SW480 (cell line): ENCODE measurements at places on chromosomes 12 and 14.

- no peak for DNase-seq
Observed at GRCh38 chr14:22010545-22011252, 337.1 kb upstream of the OR4E1 start.

DNA sequence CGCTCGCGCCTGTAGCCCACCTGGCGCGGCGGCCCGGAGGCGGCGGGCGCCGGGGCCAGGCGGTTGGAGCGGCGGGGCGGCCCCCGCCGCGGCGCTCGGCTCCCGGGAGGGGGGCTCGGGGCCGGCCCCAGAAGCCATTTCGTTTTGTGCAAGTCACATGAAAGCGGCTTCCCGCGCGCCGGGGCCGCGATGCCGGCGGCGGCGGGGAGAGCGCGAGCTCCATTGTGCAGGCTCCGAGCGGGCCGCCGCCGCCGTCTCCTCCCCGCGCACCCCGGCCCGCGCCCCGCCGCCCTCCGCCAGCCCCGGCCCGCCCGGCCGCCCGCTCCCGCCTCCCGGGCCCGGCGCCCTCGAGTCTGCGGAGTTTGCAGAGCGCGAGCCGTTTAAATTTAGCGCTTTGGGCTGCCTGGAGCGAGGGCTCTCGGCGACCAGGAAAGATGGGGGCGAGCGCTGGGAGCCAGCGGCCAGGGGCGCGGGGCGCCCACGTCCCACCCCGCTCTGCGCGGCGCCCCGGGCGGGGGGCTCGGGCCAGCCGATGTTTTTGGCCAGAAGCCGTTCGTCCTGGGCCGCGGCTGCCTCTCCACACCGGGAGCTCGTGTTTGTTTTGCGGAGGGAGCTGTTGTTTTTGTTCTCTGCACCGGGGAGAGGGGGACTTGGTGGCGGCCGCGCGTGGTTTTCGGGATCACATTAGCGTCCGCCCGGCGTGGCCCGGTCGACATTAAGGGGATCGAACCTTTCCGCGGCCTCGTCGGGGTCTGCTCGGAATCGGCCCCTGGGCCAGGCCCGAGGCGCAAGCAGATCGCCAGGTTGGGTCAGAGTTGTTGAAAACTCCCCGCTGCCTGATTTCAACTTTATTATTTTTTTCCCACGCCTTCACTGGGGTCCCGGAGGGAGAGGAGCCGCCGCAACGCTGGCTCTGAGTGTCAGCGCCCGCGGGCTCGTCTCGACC is 982 bp downstream of the BCL7A start:
- DNase-seq = no peak

DNA sequence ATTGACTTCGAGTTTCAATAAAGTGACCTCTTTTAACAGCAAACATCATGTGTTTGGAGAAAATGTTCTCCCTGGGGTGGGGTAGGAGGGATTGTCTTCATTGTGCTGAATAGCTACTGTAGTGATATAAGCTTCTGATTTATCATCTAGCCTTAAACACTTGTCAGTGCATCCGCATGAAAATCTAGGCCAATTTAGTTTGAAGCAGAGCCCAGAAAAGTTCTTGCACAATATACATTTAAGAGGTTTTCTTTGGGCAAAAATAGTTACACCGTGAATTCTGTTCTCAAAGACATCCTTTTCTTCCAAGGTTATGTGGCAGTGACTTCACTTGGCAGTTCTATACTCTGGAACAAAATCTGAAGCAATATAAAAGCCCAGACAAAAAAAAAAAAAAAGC is 136.0 kb upstream of the IFNG-AS1 start:
- DNase-seq = no peak

DNA sequence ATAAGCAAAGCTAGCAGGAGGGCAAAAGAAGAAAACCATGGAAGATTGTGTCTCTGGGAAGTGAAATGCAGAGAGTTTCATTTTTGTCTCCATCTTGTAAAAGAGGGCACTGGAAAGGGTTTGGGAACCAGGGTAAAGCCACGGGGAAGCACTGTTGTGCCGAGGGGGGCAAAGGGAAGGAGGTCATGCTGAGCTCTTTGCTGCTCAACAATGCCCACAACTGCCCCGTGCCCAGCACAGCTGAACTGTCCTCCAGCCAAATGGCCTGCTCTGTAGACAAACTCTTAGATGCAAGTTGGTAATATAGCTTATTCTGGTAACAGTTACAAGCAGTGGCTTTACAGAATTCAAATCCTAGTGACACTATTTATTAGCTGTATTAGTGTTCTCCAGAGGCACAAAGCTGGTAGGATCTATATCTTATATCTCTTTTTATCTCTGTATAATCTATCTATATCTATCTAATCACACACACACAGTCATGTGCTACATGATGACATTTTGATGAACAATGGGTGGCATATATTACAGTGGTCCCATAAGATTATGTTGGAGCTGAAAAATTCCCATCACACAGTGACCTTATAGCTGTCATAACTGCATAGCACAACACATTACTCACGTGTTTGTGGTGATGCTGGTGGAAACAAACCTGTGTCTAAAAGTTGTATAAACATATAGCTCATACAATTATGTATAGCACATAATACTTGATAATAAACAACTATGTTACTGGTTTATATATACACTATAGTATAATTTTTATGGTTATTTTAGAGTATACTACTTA is 203.4 kb upstream of the DDHD1 start:
- DNase-seq = no peak

DNA sequence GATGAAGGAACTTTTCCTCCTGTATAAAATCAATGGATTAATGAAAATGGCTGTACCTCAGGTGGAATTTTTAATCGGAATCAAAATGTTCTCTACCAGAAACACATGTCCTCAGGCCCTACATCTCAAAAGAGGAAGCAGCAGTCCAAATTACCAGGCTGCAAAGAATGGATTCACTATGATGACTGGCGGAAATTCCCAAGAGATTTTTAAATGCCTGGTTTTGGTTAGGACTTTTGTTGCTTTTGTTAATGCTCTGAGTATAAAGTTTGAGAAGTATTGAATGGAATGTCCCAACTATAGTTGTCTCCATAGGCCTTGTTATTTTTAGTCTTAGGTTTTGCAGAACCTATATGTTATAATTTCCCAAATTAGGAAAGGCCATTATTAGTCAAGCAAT is 11.2 kb upstream of the IFNG start:
- no peak for DNase-seq

GRCh38 chr12:16564675-16565074 is 41.3 kb downstream of the LMO3 start:
- DNase-seq = no peak

DNA sequence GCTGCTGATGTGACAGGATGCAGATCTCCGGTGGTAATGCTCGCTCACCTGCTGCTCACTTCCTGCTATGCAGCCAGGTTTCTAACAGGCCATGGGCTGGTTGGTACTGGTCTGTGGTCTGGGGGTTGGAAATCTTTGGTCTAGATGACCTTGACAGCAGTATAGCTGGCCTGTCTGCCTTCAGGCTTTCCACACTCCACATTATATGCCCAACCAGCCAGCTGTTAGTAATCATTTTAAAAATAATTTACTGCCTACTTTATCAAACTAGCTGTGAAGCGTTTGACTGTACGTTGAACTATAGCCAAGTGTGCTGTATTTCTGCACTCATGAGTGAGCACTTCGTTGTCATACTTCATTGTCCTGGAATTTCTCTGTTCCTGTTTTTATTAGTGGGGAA is 424.0 kb upstream of the GARIN6 start:
- no peak for DNase-seq

DNA sequence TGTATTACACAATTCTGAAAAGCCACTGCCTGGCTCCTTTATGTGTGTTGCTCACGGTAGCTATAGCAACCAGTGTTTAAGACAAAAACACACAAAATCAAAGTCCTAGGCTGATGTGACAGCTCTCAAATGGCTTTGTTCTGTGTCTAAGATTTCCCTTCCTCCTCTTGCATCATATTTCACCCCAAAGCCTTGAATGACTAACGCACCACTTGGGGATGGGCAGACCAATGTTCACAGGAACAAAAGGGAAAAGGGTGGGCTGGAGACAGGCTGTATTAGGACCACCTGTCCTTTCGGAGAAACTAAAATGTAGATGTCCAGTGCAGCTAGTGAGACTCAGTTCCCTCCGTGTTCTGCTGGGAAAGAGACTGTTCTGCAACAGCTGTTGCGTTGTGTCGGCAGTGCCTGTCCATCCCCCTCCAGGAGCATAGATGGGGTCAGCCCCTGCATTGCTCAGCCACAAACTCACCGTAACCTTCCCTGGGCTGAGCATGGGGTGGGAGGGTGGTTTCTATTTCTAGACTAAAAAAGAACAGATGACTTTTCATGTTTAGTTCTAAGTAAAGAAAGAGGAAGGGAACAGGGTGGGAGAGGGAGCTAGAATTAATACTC is 26.8 kb upstream of the DAAM1 start:
- DNase-seq = peak; percentile 28

DNA sequence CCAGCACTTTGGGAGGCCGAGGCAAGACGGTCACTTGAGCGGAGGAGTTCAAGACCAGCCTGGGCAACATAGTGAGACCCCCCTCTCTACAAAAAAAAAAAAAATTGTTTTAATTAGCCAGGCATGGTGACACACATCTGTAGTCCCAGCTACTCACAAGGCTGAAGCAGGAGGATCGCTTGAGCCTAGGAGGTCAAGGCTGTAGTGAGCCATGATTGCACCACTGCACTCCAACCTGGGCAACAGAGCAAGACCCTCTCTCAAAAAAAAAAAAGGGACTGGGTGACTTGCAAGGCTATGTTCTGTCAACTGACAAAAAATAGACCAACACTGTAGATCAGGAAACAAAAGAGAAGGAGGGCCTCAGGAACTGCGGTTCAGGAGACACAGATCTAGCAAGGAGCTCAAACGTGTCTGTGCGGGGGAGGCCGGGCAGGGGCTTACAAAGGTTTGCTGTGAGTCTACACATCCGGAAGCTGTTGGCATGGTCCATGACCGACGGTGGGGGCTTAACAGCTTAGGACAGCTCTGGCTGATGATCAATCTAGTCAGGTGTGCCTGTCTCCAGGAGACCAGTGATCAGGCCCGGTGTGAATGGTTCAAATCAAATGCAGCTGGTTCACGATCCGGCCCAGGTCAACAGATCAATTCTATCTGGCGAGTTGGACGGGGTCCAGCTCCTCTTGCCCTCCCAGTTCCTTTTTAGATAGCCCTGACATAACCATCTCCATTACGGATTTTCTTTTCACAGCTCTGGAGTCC is 31.7 kb upstream of the INF2 start:
- no peak for DNase-seq

DNA sequence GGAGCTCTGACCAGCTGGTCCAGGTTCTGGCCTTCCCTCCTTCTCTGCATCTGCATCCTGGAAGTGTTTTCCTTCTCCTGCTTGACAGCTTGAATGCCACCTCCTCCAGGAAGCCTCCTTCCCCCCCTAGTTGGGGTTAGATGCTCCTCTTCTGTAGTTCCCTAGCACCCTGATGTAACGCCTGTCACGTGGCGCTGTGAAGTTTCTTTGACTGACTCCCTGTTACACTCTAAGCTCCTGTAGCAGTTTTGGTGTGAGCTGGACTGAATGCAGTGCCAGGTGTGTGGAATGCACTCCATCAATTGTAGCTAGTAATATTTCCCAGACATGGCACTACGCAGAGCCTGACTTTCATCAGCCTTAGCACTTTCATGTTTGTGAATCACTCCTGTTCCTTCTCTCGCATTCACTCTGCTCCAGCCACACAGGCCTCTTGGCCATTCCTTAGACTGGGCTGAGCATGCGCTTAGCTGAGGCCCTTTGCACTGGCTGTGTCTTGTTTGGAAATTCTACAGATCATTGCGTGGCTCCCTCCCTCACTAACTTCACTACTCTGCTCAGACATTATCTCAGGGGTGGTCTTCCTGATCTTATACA is 2.1 kb upstream of the FAIM2 start:
- no peak for DNase-seq

DNA sequence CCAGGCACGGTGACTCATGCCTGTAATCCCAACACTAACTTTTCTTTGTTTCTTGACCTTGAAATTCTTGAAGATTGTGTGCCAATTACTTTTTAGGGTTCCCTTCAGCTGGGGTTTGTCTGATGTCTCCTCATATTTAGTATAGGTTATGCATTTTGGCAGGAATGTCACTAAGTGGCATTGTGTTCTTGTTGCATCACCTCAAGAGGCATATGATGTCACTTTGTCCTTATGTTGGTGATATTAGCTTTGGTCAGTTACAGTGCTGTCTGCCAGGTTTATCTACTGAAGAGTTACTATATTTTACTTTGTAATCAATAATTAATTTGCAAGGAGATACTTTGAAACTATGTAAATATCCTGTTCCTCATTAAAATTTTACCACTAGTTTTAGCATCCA is 61.0 kb upstream of the BTG1 start:
- peak; percentile 21 for DNase-seq

DNA sequence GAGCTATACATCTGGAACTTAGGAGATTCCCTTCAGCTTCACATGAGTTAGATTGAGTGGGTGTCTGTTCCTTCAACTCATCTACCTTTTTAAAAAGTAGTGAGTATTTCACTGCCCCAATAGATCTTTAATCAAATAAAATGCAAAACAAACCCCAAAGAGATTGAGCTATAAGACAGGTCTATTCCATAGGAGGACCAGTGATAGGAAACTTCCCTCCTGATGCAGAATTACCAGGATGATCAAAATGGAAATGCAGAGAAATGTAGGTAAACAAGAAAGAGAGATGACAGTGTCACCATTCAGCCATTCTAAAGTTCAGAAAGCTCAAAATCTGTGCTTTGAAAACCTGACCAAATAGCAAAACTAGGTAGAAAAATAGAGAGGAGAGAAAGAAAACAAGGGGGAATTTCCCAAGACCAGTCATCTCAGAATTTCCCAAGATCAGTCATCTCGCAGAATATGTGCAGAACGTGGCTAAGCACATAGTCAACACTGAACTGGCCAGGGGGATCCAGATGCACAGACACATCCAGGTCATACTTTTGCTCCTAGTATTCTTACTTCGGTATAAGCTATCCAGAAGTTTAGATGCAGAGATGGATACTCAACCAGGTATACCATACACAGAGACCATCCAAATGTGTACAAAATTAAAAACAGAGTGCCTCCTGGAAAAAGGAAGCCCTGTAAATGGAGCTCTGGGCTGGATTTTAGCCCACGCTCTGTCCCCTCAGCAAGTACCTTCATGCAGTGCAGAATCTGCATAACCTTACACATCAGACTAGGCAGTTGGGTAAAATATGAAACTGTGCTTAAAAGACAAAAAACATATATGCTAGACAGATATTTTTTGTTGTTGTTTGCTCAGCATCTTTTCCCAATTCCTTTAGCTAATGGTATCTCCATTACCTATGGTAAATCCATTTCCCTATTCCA is 27.4 kb downstream of the SLC41A2 start:
- DNase-seq = no peak

DNA sequence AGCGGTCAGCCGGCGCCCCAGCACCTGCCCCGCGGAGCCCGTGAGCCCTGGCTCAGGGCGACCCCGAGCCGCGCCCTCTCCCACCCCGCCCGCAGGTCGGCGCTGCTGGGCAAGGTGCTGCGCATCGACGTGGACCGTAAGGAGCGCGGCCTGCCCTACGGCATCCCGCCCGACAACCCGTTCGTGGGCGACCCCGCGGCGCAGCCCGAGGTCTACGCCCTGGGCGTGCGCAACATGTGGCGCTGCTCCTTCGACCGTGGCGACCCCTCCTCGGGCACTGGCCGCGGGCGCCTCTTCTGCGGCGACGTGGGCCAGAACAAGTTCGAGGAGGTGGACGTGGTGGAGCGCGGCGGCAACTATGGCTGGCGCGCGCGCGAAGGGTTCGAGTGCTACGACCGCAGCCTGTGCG is 14.4 kb downstream of the HHIPL1 start:
- DNase-seq = no peak
